ENCODE measurements at places on chromosomes 7 and 10.

GRCh38 chr10:49384268-49384953 is 11.5 kb downstream of the DRGX start:
- DNase-seq = no peak

GRCh38 chr10:102635377-102635776 is 8.9 kb upstream of the TRIM8 start:
- DNase-seq = no peak

- no peak for DNase-seq
These were observed 78.7 kb downstream of the ZFAND4 start for GRCh38 chr10:45593938-45594275.

GRCh38 chr7:33412331-33412730 is 283.0 kb downstream of the BBS9 start:
- no peak for DNase-seq

GRCh38 chr10:103712898-103713498 is 142.4 kb downstream of the SH3PXD2A start:
- peak; percentile 76 for DNase-seq

- DNase-seq = peak; percentile 68
These were observed 254.3 kb upstream of the CACNA2D1 start for GRCh38 chr7:82697897-82698296.

GRCh38 chr7:152617056-152617455 is 58.9 kb downstream of the XRCC2 start:
- peak; percentile 21 for DNase-seq

GRCh38 chr10:58140691-58141347 is 126.9 kb downstream of the IPMK start:
- no peak for DNase-seq

DNA sequence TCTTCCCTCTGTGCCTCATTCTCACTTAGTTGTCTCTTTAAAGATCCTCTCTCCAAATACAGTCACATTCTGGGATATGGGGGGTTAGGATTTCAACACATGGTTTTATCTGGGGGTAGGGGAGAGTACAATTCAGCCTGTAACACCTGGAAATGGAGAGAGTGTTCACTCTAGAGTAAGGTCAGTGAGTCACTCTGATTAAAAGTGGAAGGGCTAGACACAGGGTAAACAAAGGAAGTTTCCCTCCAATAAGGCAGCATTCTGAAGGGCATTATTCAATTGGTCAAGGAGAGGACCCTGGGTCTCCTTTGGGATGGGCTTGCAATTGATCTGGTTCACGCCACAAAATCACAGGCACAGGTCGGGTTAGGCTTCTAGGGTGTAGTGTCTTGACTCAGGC is 232.8 kb upstream of the NPSR1 start:
- DNase-seq = no peak

GRCh38 chr10:24569330-24569796 is 154.3 kb downstream of the ARHGAP21 start:
- DNase-seq = no peak

DNA sequence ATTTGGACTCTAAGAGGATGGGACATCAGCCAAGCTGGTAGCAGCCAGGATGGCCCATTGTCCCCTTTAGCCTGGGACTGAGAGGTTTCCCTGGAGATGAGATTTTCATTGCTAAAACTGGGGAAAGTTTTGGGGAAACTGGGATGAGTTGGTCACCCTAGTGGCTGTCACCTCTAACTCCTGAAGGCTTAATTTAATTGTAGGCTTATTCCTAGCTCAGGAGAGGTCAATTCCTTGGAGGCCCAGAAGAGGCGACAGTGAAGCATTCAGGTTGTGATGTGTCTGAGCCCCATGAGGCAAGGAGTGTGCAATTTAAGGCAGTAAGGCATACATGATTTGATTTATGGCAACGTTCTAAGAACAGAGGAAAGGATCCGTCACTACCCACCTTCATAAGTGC is 24.9 kb upstream of the JAZF1 start:
- no peak for DNase-seq

DNA sequence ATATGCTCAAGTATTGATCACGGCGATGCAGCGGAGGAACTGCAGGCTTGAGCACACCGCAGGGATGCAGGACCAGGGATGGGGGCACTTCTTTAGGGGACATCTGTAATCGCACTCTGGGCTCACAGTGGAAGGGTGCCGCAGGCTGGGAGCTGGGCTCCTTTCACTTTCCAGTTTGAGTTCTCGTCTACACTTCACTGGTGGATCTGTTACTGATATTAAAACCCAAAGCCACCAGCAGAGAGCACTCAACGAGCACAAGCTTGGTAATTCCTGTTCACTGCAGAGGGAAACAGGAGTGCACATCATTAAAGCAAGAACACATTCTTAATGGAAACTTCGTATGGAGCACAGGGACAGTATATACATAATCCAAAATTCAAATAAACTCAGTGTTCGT is 91.3 kb downstream of the PARD3 start:
- peak; percentile 51 for DNase-seq

DNA sequence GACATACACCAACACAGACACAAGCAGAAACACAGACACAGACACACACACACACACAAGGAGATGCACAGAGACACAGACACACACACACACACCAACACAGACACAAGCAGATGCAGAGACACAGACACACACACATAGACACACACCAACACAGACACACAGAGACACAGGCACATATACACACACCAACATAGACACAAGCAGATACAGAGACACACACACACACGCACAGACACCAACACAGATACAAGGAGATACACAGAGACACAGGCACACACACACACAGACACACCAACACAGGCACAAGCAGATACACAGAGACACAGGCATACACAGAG is 347.2 kb upstream of the KLF6 start:
- no peak for DNase-seq

GRCh38 chr7:142866361-142867096 is 11.7 kb downstream of the EPHB6 start:
- DNase-seq = peak; percentile 13

DNA sequence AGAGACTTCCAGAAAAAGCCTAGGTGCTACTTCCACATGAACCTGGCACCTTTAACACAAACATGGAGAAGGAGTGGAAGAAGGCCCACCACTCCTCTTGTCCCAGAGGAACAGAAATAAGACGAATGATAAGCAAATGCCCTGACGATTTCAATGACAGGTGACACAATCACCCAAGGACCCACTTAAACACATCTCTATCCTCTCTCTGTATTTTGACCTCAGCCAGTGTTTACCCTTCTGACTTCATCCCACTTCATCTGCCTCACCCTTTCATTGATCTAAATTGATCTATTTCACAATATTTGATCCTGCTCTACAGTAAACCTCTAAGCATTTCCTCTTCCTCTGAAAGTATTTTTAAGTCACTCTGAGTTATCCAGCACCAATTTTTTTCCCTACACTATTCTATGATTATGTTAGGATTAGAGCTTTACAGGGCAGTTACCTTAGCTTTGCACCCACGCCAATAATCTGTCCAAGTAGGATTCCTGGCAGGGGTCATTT is 9.1 kb downstream of the GOT1 start:
- no peak for DNase-seq

DNA sequence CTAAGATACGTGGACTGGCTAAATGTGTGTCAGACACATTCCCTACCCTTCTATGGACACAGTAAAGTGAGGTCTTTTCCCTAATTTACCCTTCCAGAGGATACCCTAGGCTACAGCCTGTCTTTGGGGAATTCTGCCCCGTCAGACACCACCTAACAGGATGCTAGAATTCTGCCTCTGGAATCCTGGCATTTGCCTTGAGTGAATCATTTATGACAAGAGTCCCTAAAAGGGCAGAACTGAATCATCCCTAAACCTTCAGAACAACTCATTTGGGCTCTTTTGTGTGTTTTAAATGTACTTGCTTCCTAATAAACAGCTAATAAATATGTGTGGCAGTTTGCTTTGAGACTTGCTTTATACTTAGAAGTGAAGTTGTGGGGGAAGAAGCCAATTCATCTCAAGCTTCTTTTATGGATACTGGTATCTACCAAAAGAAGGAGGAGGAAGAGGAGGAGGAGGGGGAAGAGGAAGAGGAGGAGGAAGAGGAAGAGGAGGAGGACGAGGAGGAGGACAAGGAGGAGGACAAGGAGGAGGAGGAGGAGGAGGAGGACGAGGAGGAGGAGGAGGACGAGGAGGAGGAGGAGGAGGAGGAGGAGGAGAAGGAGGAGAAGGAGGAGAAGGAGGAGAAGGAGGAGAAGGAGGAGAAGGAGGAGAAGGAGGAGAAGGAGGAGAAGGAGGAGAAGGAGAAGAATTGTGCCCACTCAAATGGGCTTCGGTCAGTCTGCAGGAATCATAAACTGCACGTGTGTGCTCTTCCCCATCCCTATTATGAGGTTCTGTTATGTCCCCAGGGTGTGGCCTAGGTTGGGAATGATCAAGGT is 27.1 kb downstream of the PARP12 start:
- peak; percentile 86 for DNase-seq

- no peak for DNase-seq
These were observed 291.5 kb upstream of the IGFBP3 start for GRCh38 chr7:46212425-46213153.

- no peak for DNase-seq
These were observed 58.9 kb downstream of the HIBADH start for GRCh38 chr7:27603813-27604212.

- DNase-seq = no peak
These were observed 381.8 kb downstream of the PHF14 start for GRCh38 chr7:11355399-11356005.

- no peak for DNase-seq
These were observed 902.9 kb upstream of the LRRN3 start for GRCh38 chr7:110187877-110188554.

DNA sequence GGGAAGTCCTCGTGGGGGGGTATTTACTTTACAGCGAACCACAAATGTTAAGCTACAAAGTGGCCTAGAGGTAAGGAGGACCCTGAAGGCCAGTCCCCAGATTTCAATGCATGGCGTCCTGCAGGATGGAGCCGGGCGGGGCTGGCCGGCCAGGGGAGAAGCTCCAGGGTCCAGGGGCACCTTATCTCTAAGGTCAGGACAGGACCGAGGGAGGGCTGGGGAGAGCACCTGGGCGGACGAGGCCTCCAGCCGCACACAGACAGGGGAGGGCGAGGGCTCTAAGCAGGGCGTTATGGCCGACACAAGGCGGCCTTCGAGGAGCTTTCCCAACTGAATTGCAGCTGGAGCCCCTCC is 96.4 kb upstream of the DIP2C start:
- DNase-seq = no peak

GRCh38 chr7:121020249-121020988 is 31.9 kb downstream of the CPED1 start:
- peak; percentile 69 for DNase-seq

DNA sequence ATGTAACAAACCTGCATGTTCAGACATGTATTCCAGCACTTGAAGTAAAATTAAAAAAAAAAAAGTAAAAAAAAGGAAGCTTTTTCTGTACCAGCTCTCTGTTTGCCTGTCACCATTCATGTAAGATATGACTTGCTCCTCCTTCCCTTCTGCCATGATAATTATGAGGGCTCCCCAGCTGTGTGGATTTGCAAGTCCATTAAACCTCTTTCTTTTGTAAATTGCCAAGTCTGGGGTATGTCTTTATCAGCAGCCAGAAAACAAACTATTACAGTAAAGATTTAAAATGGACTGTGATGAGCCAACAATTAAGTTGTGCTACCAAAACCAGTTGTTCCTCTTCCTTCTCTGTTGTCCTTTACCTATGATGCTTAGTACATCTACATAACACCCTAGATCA is 619.6 kb downstream of the ARL4A start:
- no peak for DNase-seq

- DNase-seq = no peak
These were observed 99.3 kb upstream of the SHH start for GRCh38 chr7:155911471-155912105.

- DNase-seq = no peak
These were observed 49.9 kb downstream of the SORCS3 start for GRCh38 chr10:104690959-104691358.

DNA sequence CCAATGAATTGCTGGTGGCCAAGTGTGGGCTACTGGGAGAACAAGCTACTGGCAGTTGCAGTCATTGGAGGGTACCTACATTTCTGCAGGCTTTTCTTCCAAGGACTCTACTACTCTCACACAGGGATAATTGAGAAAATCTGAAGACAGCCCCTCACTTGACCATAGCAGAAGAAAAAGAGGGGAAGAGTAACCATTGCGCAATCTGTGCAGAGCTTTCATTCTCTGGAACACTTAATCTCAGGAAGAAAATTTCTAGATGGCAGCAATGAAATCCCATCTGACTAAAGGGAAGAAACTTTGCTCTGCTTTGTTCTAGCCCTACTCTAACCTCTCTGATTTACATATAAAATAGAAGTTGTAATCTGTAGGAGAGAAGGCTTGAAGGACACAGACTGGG is 1239.6 kb upstream of the SORCS1 start:
- DNase-seq = no peak

DNA sequence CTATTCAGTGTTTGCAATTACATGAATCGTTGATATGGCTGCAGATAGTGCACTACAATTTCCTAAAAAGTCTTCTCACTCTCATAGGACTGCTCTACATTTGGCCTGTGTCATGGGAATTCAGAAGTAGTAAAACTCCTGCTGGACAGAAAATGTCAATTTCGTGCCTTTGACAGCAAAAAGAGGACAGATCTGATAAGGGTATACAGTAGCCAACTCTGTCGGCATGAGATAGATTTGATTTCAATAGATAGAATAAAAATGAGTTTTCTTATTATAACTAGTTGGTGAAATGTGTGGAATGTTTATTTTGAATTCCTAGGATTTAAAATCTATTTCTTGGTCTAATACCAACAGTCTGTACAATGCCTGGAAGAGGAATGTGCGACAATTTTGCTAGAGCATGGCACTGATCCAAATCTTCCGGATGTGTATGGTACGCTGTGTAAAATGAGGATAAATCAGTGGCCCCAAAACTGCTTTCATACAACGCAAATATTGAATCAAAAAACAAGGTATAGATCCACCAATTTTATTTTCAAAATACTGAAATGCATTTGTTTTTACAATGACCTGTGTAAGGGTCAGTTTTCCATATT is 133.5 kb upstream of the CDK13 start:
- DNase-seq = no peak

DNA sequence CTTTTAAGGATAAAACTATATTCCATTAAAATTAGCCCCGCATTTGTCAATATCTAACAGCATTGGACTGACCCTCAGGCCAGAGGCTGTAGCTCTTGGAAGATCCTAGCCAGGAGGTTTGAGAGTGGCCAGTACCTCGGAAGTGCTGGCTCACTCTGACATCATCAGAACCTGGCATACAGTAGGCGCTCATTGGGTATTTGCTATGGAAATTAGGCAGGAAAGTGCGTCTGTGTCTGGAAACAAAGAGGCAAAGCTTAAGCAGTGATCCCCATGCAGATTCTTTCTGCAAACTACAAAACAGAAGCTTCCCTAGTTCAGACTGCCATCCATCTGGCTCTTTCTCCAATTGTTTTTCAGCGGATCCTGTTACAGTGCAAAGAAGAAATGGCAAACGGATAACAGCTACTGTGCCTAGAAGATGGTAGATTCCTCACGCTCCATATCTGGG is 1.7 kb upstream of the PRKCQ start:
- no peak for DNase-seq

DNA sequence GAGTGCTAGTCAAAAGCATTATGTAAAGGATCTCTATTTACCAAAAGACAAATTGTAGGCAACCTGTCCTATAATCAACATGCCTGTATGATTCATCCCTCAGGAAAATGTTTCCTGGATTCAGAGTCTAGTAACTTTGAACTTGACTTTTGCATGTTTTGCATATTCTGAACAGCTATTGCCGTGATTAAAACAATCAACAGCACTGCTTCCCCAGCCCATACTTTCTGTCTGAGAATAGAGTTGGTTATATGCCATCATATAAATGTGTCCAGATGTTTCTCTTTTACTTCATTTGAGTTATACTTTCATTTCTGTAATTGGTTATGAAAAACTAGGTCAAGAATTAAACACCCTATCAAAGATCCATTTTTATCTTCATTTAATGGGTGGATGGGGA is 83.5 kb downstream of the ZMYND11 start:
- DNase-seq = no peak

- no peak for DNase-seq
These were observed 1.4 kb upstream of the COBL start for GRCh38 chr7:51318001-51318400.

All from EL (cell line).